ENCODE measurements at places on chromosomes 7 and 10.

GRCh38 chr10:27673065-27673464, 72.6 kb downstream of the MKX start:
- DNase-seq, result no peak

DNA sequence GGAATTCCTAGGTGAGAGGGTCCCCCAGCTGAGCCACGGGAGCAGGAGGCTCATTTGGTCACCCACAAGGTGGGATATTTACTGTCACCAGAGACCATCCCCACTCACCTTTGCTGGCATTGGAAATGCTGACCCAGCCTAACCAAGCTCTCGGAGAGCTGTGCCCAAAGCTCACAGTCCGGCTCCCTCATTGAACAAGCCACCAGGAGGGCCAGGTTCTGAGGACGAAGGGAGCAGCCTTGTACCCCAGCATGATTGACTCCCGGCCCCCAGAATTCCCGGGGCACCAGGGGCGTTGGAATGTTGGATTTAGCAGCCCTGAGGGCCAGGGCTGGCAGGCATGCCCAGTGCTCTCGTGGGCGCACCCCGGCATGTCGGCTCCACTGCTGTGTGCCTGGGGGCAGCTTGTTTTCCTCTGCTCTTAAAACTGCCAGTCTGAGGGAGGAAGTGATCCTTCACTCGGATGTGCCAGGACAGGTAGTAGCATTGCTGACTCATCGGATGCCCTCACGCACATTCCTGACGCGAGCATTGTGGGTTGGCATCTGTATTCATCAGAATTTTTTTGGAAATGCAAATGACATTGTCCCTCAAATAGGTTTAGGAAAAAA, 23.3 kb downstream of the CLIP2 start:
- no peak for DNase-seq

DNA sequence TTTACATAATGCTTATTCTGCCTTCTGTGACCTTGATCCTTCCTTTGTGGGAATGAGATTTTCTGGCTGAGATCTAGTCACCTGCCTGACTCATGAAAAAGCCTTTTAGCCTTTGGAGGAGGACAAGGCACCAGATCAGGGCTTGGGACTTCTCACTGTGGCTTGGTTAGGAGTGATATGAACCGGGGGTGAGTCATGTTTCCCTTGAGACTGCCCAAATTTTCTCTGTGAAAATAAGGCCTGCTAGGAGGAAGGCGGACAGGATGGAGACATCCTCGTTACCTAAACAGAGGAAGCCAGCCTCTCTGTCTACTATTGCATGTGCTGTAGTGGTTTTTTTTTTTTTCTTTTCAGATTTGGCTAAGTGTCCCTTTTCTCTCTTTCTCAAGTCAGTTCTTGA, 57.8 kb downstream of the EVX1 start:
- DNase-seq, result no peak

DNA sequence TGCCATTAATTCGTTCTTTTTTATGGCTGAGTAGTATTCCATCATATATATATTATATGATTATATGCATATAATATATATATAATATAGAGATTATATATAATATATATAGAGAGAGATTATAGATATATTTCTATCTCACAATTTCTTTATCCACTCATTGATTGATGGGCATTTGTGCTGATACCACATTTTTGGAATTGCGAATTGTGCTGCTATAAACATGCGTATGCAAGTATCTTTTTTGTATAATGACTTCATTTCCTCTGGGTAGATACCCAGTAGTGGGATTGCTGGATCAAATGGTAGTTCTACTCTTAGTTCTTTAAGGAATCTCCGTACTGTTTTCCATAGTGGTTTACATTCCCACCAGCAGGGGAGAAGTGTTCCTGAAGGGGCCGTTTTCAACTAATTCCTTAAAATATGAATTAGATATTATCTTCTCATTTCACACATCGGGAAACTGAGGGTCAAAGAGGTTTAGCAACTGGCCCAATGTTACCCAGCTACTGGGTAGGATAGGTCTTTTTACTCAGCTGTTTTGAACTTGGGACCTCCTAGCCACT, 16.5 kb downstream of the NFE2L3 start:
- no peak for DNase-seq

- DNase-seq, result no peak
These were observed 10.0 kb upstream of the TLX1 start for GRCh38 chr10:101120884-101121653.

DNA sequence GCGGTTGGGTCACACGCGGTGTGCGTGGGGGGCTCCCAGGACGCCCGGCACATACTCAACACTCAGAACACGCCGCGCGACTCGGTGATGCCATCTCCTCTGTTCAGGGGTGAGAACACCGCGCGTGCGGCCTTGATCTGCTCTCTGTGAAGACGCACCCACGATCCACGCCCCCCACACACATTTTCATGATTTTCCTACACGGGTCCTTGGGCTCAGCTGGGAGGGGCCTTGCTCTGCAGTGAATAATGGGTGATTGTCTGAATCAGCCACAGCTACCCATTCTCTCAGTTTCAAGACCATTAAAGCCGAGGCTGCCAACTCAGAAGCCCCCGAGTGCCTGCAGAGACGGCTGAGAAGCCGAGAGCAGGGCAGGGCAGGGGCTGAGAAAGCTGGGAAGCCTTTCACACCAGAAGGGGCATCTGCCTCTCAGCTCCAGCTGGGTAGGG, 54.3 kb upstream of the PDGFA start:
- no peak for DNase-seq

DNA sequence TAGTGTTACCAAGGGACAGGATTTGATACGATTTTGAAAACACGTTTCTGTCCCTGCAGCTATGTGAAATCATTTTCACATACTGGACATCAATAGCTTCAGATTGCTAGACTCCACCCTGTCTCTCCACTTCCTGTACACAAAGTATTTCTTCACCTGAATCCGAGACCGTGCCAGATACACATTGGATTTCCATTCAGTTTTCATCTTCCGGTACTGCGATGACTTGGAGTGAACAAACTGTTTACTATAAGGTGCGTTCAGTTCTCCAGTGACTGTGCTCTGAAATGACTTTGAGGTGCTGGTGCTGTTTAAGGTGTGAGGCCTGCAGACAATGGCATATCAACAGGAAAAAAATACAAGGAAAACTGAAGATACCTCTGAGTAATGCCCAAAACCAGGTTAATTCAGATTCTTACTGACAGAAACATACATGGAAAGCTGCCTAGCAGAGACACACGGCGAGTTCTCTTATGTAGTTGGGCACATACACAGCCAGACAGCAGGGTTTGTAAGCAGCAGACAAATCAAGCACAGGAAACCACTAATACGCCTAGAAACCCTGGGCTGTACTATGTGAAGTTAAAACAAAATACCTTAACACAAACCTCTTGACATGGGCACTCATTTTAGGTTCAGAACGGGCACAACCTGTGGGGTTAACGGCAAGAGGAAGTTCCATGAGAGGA, 119.2 kb downstream of the GALNT11 start:
- no peak for DNase-seq

DNA sequence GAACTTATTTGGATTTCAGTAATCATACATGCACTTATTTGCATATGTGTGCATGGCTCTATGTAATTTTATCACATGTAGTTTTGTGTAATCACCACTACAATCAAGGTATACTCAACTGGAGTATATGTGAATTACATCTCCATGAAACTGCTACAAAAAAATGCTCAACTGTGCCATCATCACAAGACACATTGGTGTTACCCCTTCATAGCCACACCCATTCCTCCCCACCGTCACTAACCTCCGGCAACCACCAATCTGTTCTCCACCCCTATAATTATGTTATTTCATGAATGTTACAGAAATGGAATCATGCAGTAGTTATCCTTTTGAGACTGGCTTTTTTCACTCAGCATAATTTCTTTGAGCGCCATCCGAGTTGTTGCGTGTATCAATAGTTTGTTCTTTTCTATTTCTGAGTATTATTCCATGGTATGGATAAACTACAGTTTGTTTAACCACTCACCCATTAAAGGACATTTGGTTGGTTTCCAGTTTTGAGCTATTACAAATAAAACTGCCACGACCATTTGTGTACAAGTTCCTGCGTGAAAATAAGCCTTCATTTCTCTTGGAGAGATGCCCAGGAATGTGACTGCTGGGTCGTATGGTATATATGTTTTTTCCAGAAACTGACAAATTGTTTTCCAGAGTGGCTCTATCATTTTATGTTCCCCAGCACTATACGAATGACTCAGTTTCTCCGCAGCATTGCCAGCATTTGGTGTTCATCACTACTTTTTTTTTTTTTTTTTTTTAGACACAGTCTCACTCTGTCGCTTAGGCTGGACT, 11.3 kb upstream of the SMO start:
- DNase-seq, result no peak

DNA sequence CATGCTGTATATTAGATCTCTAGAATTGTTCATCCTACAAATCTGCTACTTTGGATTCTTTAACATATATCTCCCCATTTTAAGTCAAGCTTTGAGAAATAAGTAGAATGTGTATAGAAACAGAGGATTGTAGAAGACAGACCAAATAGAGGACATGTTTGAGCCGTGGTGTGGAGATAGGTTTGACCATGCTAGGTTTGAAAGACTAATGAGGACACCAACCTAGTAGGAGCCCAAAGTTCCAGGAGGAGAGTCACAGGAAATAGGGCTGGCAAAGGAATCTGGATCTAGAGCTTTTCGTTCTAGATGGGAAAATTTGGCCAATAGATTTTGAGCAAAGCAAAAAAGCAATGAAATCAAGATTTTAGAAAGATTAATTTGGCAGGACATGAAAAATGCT, 60.5 kb upstream of the TBX20 start:
- DNase-seq, result no peak

DNA sequence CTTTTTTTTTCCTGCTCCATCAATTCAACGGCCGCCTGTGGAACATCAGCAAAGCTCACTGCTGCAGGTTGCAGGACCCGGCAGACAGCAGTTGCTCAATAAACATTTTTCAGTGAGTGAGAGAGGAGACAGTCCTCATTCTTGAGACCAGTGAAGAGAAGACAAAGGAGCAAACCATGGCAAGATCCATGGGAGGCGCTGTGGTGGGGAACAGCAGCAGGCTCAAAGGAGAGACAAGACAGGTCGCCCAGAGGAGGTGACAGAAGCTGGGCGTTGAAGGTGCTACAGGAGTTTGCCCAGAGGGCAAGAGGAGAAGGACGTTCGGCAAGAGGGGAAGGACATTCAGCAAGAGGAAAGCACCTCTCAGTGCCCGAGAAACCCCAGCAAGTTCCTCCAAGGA, 74.5 kb upstream of the FGFR2 start:
- DNase-seq, result no peak

DNA sequence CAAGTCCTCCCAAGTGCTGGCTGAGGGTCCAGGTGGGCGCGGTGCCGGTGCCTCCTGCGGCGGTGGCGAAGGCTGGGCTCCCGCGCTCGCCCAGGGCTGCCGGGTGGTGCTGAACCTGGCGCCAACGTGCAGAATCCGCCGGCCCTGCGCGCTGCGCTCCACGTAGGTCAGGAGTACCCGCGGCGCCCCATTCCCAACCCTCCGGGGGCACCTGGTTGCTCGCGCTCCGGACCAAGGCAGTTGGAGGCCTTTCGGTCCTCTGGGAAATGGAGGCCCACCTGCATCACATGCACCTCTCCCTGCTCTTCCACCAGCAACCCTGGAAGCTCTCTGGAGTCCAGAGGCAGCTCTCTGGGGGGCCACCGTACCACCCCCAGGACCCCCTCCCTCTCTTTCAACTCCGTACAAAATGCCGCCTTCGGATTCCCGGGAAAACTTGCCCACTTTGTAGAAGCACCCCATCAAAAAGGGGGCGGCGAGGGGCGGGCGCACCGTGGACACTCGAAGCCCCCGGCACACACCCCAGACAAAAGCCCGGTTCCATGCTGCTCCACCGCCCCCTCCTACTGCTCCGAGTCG, 745 bp downstream of the SLC16A9 start:
- no peak for DNase-seq

DNA sequence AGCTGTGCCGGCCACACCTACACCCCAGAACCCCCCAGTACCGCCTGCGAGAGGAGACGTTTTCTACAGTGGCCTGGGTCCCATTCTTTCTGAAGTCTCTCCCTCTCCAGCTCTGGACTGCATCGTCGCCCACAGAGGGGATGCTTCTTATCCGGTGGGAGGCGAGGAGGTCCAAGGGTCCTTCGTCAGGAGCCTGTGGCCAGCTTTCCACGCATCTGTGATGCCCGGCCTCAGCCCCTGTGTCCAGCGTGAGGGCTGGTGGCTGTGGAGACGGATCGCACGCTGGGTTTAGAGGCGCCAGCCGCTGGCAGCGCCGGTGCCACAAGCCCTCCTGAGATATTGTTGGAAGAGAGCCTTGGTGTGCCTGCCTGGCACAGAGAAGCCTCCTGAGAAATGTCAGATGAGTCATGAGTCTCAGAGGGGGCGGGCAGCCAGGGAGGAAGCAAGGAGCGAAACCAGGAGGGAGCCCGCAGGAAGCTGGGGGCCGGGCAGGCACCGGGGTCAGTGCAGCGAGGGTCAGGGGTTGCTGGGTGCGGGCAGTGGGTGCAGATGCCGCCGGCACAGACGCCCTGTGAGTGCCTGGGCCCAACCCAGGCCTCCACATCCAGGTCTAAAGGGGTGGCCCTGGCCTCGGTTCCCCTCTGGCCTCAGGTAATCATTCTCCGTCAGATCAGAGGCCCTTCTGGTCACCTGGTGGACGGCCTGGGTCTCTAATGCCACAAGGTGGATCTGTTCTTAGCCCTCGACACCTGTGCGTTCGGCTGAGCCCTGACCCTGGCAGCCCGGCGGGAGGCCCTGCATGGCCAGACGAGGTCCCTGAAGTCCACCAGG, 86.0 kb upstream of the DIP2C start:
- DNase-seq, result no peak

- DNase-seq, result peak; percentile 58
These were observed 92.1 kb downstream of the GRB10 start for GRCh38 chr7:50690541-50691011.

GRCh38 chr7:30745261-30745941, 6.5 kb upstream of the INMT start:
- DNase-seq, result no peak

- no peak for DNase-seq
These were observed 141.7 kb downstream of the KAT6B start for GRCh38 chr10:74967911-74968666.

GRCh38 chr10:67763499-67764011, 67.6 kb upstream of the CTNNA3 start:
- DNase-seq, result peak; percentile 57

DNA sequence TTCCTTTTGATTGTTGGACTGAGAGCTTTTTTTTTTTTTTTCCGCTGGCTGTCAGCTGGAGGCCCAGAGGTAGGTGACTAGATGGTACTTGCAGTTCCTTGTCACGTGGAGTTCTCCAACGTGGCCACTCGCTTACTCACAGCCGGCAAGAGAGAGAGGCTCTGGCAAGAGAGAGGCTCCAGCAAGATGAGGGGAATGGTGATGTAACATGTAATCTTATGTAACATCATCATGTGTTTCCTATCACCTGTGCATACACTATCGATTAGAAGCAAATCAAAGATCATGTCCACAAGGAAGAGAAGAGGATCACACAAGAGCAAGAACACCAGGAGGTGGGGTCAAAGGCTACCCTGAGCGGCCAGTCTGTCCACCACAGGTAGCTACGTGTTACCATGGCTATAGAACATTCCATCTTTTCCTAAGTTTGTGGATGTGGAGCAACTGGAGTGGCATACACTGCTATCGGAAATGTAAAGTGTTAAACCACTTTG, 4.0 kb upstream of the BORCS7 start:
- no peak for DNase-seq

DNA sequence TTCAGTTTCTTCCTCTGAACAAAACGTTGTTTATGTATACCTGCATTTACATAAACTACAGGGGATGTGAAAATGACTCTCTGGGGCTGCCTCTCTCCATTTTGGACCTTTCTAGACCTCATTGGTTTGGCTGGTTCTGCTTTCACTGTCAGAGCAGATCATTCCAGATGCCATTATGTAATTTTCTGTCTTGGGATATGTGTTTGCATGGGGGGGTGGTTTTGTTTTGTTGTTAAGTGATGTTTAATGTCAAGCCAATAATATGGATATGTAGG, 172.4 kb downstream of the LRRC4 start:
- no peak for DNase-seq

- DNase-seq, result no peak
These were observed 3.5 kb upstream of the DEPP1 start for GRCh38 chr10:44982114-44982460.

Measured in hippocampal formation (tissue), 2 donors.